ENCODE measurements at places on chromosomes 6 and 20. TPM values are rescaled to one million over a fixed set of nuclear protein-coding genes. Genes with fewer than 3 reads are reported as not detected.

- H3K27ac ChIP-seq = no peak overlapping the region
- 0 out of 3 replicates have a peak, but pooled peaks cover 4% of the 10 kb centered on the region for H3K4me1 ChIP-seq
- H3K36me3 ChIP-seq = no peaks in the 10 kb centered on the region
- H3K27me3 ChIP-seq = no peaks in the 10 kb centered on the region
Observed at GRCh38 chr6:157670466-157671186, 152.4 kb upstream of the SNX9 start.

DNA sequence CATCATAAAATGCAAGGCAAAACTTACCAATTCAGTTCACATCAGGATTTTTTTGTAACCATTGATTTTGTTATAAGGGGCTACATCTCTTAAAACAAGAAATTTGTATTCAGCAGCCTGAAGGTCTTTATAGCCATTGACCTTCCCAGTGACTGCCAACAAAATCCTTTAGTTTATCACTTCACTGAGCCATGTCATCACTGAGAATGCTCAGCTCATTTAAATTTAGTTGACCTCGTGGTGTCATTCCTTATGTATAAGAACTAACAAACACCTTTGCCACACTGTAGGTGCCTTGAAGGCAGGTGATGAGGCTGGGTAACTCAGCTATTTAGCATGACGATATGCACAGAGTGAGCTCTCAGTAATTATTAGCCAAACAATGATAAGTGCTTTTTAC, 77.7 kb downstream of the GRM1 start:
- no peak overlapping the region for H3K27ac ChIP-seq
- no peak overlapping the region for H3K4me3 ChIP-seq
- H3K27me3 ChIP-seq = no peaks in the 10 kb centered on the region
- H3K4me1 ChIP-seq = no peaks in the 10 kb centered on the region

GRCh38 chr6:67615796-67616195, 1019.3 kb upstream of the ADGRB3 start:
- H3K4me3 ChIP-seq = no peak overlapping the region
- no peaks in the 10 kb centered on the region for H3K4me1 ChIP-seq
- no peaks in the 10 kb centered on the region for H3K36me3 ChIP-seq
- H3K27ac ChIP-seq = no peak overlapping the region
- no peak for DNase-seq
- H3K27me3 ChIP-seq = no peaks in the 10 kb centered on the region

DEK gene
- 181 TPM for total RNA-seq

ULBP2 gene
- 0.78 TPM for total RNA-seq
